ENCODE measurements at places on chromosomes 5 and 9.

DNA sequence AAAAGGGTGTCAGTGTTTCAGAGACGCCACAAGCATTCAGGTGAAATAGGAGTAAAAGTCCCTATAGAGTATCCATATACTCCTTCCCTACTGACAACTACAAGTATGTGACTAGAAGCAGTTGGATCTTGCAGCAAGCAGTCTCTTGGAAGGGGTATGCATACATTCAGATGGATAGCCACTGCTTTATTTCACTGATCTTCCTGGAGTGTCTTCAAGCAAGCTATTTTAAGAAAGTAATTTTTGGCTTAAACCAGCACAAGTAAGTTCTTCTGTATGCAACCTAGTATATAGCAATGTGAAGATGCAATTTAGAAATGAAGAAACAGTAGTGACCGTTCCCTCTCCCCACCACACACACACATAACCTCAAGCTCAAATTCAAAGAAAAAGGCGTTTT lies 446.8 kb upstream of the CDH18 start:
- DNase-seq: no peak

- DNase-seq: no peak
Observed at GRCh38 chr5:78534148-78534904, 114.2 kb downstream of the LHFPL2 start.

GRCh38 chr5:157487358-157487757 lies 27.3 kb downstream of the NIPAL4 start:
- DNase-seq: no peak

GRCh38 chr9:87640385-87640795 lies 85.5 kb upstream of the CTSL start:
- DNase-seq: no peak

DNA sequence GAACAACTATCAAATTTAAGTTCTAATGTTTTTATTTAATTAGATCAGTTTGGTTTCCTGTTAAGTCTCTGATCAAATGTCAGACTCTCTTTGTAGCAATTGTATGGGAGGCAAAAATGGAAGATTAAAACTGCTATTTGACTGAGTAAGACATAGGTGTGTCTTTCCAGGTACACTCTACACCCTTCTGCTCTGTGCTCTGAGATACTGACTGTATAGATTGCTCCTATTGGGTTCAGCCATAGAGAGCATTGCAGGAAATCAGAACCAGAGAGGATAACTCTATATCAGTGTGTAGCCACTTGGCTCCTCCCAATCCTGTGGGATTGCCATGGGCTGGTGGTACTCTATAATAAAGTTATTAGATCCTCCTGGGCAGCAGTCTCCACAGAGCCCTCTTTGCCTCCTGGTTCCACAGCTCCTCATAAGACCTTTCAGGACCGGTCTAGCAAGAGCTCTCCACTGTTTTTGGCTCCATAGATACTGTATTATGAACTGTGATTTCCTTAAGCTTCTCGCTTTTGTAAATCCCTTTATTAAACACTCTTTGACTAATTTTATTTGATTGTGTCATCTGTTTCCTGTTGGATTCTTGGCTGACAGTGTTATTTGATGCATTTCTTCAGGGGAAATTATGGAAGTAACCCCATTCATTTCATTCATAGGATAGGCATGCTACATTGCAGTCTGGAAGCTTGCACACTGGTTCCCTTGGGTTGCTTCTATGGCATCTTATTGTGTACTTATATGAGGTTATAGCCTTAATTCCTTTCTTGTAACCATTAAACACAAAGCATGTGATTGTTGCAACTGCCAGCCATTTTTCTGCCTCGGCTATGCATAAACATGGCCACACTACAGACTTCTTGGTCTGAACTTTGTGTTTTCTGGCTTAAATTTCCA lies 115.6 kb downstream of the VCAN start:
- DNase-seq: no peak
